ENCODE measurements at places on chromosomes 12 and 14.

GRCh38 chr12:6092784-6093722, 31.4 kb downstream of the VWF start:
- no peak for DNase-seq

DNA sequence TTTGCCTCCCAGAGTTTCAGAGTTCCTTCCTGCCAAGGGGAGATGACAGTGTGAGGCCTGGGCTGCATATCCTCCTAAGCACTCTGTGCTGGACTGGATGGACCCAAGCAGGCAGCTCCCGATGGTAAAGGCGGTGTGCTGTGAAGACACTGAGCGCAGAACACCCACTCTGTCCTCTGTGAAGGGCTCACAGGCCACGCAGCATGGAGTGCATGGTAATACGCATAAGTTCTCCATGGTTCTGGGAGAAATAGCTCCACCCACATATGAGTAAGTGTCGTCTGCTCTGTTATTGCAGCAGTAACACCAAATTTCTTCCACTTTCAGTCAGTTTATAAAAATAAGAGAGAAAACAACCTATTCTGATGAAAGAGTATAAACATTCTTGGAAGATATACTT, 55.8 kb downstream of the TMEM30B start:
- no peak for DNase-seq

- peak; percentile 40 for DNase-seq
These were observed 13.8 kb downstream of the CCDC92 start for GRCh38 chr12:123958876-123959275.

DNA sequence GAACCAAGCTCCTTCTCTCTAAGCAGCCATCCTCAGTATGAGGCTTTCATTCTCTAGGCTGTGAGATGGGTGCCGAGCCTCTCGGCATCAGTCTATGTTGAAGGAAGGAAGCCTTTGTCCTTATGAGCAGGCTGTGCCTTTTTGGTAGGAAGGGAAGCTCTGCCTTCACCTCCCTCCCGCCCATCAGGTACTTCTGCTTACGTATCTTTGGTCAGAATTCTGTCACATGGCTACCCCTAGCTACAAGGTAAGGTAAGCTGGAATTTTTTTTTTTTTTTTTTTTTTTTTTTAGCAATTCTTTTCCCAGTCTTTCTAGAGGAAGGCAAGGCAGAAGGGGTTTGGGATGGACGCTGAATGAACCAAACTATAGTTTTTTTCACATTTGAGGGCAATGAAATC, 16.9 kb downstream of the BATF start:
- DNase-seq = no peak

DNA sequence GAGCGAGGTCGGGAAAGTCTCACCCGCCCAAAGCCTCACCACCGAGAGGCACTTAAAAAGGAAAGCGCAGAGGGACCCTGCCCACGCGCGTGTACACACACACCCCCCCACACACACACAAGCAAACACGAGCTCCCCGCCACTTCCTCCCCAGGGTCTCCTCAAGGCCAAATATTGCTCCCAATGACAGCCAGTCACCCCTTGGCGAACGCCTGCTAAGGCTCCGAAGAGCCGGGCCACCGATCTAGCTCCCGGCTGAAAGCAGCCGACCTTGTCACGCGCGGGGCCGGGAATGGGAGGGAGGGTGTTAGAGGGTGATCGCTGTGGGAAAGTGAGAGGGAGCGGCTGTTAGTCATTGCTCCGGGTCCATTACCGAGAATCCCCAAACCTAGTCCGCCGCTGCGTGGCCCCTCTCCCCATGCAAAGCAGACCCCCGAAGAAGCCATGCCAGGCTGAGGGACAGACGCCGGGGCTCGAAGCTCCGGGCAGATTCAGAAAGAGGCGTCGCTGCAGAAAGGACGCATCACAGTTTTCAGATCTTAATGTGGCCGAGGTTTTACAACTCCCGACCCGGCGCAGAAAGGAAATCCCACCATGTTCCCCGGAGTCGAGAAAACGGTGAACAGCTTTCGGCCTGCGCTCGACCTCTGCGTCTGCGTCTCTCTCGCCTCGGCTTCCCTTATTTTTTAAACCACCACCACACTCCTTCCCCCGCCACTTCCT, 2.6 kb downstream of the BMP4 start:
- DNase-seq = no peak

GRCh38 chr12:53320352-53321195, 836 bp downstream of the AAAS start:
- DNase-seq = no peak

DNA sequence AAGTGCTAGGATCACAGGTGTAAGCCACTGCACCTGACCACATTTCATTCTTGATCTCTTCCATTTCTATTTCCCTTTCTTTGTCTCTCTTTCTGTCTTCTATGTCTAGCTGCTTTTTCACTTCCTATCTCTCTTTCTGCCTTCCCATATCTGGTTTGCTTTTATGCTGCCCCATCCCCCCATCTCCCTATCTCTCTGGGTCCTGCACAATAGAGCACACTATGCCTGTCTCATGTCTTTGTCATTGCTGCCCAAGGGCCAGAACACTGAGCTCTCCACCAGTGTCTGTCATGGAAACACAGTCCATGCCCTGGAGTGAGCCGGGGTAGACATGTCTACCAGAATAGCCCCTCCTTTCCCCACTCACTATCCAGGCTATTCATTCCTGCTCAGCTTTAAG, 12.3 kb upstream of the RARG start:
- no peak for DNase-seq

- DNase-seq = no peak
These were observed 44.9 kb downstream of the SYNE2 start for GRCh38 chr14:63897721-63898163.

DNA sequence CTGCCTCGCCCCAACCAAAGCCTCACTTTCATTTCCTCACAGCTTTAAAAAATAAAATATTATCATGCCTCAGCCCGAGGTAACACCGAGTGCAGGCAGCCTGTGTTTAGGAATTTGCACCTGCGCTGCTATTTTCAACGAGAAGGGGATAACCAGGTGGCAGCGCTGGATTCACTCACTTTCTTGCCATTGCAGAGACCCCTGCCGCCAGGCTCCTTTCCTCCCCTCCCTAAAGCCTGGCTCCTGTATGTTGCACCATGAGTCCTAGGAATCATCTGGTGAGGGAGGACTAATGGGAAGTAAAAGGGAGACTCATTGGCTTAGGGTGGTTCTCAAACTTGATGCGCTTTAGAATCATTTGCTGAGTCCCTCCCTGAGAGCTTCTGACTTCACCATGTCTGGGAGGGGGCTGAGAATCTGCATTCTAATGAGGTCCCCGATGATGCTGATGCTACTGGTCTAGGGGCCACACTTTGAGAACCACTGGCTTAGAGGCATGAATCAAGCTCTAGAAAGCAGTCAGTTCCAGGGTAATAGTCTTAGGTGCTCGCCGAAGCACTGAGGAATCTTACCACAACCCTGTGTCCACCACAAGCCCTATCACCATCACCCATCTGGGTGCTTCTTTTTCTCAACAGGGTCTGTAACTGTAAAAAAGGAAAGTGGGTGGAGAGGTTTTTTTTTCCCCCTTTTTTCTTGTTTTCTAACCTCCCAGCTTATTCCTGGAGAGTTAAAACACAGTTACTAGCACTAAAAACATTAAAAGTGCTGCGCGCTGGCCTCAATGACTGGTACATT, 83.8 kb downstream of the SLC38A1 start:
- DNase-seq = no peak

DNA sequence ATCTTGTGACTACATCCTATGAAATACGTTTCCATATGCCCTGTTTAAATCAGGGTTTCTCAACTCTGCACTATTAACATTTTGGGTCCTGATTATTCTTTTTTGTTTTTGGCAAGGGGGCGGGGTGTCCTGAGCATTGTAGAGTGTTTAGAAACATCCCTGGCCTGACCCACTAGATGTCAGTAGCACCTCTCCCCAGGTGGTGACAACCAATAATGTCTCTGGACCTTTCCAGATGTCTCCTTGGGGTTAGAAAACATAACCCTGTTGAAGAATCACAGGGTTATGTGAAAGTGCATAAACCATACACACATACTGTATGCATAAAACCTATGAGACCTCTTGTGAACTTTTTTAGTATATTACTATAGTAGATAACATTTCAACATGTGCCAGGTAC, 1.4 kb downstream of the ACAD10 start:
- no peak for DNase-seq

DNA sequence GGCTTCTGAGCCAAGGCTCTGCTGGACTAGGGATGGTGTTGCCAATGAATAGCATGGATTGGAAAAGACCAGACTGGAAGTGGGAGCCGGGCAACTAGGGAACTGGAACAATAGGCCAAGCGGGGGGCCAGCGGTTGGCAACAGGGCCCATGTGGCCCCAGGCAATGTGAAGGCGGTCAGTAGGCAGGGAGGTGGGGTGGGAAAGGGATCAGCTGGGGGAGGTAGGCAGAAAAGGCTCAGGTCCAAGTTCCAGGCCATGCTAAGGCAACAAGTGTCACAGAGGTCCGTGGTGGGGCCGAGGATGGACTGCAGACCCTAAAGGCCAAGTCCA, 14.9 kb upstream of the MLXIP start:
- DNase-seq = no peak

DNA sequence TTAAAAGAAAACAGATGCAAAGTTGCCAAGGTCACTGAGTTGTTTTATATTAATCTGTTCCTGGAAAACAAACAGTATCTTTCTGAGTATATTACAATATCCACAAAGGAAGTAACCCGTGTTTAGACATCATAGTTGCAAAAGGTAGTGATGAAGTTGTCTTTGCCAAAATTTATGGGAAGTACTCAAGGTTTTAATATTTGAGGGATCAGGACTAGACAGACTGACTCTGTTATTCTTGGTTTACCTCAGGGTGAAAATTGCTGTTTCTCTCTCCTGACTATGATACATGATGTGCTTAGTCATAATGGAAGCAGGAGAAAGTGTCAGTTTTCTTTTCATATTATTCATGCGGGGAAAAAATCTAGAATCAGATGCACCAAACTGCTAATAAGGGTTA, 28.3 kb downstream of the TMEM233 start:
- no peak for DNase-seq

DNA sequence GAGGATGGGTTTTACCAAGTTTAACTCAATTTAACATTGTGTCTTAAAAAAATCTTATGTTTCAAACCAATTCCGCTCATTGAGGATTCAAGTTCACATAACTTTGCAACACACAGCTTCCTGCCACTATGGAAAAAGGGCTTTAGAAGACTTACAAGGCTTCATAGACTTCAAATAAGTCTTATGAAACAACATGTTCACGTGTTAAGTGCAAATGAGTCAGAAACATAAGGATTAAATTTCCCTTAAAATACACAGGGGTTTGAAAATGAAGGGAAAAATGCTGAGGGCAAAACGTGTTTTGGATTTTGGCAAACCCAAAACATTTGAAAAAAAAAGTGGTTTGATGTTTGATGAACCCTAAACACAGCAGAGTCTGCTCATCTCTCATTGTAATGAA, 364.8 kb downstream of the BMP4 start:
- DNase-seq = no peak

DNA sequence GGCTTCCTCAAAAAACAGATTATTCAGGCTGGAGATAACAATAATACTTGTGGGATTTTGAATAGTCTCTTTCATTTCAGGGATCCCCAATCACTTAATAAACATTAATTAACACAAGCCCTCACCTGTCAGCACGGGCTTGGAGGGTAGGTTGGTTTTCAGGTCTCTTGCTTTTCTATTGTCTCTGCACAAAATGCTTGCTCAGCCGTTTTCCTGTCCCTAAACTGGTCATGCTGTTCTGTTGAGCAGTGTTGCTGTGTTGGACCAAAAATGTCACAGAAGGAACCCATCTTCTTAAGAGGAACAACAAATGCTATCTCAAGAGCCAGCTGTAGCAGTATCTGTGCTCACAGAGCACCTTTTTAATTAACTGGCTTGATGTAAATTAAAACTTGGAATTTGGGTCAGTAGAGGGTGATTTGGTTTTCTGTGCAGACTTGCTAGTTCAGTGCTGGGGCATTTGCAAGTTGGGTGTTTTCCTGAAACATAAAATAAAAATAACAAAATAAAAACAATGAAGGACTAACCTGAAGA, 231.8 kb upstream of the CRY1 start:
- no peak for DNase-seq

- no peak for DNase-seq
These were observed 125.7 kb upstream of the DIO3 start for GRCh38 chr14:101435546-101435945.

GRCh38 chr14:68079941-68080697, 260.5 kb downstream of the RAD51B start:
- DNase-seq = no peak

- no peak for DNase-seq
These were observed 87.3 kb upstream of the LRIG3 start for GRCh38 chr12:59007620-59008019.

DNA sequence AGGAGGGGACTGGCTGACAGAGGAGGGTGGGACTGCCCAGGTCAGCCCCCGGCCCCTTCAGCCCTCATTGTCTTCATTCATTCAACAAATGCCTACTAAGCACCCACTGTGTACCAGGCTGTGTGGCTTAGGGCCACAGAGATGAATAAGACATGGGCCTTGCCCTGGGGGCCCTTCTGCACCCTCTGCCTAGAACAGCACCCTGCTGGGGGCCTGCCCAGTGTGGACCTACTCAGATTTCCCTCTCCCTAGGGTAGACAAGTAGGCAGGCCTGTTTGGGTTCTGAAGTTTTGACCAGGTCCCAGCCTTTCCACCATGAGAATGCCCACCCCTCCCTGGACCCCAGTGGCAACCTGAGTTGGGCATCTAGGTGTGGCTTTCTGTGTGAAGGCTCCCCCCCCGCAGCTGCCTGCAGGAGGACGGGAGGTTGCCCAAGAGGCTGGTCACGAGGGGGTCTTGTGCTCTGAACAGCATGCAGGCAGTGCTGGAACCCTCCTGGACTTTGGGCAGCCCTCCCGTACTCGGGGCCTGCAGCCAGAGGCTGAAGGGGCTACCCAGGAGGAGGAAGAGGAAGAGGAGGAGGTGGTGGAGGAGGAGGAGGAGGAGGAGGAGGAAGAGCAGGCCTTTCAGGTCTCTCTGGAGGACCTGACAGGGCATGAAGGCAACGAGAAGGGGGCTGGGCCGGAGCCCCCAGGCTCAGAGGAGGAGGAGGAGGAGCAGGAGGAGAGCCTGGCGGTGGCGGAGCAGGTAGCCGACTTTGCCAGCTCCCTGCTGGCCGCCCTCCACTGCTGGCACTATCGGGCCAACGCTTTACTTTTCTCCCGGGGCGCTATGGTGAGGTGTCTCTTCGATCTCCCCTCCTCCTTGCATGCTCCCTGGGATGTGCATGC, 33.4 kb downstream of the PLEKHG3 start:
- DNase-seq = no peak

Data from vagina (tissue), 2 donors.